ENCODE measurements at places on chromosomes 13 and 19.

DNA sequence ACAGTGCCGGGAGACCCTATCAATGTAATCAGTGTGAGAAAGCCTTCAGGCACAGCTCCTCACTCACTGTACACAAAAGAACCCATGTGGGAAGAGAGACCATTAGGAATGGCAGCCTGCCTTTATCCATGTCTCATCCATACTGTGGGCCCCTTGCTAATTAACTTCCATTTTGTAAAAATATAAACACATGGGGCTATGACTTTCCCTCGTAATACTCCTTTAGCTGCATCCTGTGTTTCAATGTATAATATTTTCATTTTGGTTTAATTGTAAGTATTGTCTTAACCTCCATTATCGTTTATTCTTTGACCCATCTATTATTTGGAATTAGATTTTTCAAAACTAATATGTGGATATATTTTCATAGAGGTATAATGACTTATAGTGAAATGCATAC lies 29.3 kb downstream of the ZNF333 start:
- DNase-seq = no peak

- peak; percentile 1 for DNase-seq
These were observed 126.5 kb downstream of the NALCN start for GRCh38 chr13:101289764-101290163.

- DNase-seq = no peak
These were observed 10.2 kb downstream of the DPP9 start for GRCh38 chr19:4713384-4713951.

GRCh38 chr13:92126399-92126798 lies 728.0 kb downstream of the GPC5 start:
- no peak for DNase-seq

GRCh38 chr13:75236774-75237173 lies 245.2 kb downstream of the TBC1D4 start:
- no peak for DNase-seq

DNA sequence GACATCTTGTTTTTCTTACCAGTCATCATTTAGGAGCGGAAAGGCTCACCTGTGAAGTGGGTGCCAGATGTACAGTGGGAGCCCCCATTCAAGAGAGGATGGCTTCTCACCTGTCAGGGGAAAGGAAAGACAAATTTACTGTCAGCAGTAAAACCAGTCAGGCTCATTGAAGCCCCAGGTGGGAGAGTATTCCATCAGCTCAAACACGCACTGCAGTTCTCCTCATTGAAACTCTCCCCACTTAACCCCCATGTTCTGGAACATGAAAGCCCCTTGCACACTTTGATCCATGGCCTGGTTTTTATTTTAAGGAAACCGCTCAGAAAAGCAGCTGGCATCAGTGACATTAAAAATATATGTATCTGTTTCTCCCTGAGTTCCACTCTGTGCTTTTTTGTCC lies 401.1 kb upstream of the ZNF507 start:
- DNase-seq = no peak

GRCh38 chr13:49326222-49326917 lies 78.6 kb downstream of the CDADC1 start:
- DNase-seq = no peak

DNA sequence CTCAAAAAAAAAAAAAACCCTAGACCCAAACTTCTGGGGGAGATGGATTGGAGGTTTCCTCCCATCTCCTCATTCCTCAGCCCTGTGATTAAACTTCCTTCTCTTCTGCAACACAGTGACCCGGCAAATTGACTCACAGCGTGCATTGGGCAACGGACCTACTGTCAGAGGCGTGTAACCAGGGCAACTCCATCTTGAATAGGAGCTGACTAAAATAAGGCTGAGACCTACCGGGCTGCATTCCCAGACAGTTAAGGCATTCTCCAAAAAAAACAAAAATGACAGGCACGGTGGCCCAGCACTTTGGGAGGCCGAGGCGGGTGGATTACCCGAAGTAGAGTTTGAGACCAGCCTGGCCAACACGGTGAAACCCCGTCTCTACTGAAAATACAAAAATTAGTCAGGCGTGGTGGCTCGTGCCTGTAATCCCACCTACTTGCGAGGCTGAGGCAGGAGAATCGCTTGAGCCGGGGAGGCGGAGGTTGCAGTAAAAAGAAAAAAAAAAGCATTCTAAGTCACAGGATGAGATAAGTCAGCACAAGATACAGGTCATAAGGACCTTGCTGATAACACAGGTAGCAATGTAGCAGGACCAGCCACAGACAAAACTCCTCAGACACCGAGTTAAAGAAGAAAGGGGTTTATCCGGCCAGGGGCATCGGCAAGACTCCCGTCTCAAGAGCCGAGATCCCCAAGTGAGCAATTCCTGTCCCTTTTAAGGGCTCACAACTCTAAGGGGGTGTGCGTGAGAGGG lies 5.4 kb upstream of the NLRP7 start:
- DNase-seq = no peak

GRCh38 chr13:99505814-99506269 lies 4.6 kb downstream of the TM9SF2 start:
- peak; percentile 34 for DNase-seq

GRCh38 chr19:46016426-46017094 lies 6.3 kb downstream of the PGLYRP1 start:
- peak; percentile 86 for DNase-seq

DNA sequence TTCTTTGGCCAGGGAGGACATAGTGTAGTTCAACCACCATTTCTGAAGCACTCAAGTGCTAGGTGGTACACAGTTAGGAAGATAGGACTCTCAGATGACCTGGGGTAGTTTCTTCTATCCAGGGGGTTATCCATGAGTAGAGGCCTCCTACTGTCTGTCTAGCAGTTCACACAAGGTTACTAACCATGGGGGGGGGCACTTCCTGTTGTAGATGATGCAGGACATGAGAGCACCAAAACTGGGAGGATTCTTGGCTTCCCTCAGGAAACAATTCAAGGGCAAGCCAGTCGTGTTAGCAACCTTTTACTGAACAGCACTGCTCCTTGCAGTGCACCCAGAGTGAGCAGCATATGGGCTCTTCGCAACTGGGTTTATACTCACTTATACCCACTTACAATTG lies 8.9 kb upstream of the TPP2 start:
- no peak for DNase-seq

- no peak for DNase-seq
These were observed 513 bp upstream of the ZNF317 start for GRCh38 chr19:9139609-9140158.

DNA sequence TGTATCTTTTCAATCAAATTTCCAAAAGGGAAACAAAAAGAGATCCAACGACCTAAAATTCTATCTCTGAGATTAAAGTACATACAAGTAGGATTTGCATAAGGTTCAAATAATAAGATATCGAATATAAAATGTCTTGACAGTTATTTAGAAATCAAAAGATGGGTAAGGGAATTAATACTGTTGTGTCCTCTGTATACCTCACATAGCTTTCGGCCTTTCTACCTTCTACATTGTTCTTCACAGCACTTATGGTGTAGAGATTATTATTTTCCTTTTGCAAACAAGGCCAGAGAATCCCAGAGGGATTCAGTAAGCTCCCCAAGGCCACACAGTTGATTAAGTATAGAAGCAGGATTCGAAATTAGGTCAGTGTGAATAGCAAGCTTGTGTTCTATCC lies 403.6 kb downstream of the SPRY2 start:
- DNase-seq = no peak

GRCh38 chr13:106753251-106753650 lies 185.3 kb upstream of the ARGLU1 start:
- DNase-seq = no peak

All from CD4-positive, alpha-beta T cell treated with Interleukin-10 for 1 hour (primary cell).